Hematopoietic multipotent progenitor cell treated with erythropoietin and hydrocortisone succinate and interleukin-3 and kit ligand, for 15 days (in vitro differentiated cells): ENCODE measurements at places on chromosomes 12 and 14.

GRCh38 chr14:93893661-93894261, 33.4 kb upstream of the FAM181A start:
- no peak for DNase-seq

- no peak for DNase-seq
These were observed 77.8 kb downstream of the SMOC1 start for GRCh38 chr14:69956970-69957369.

- no peak for DNase-seq
These were observed 23.7 kb downstream of the HEBP1 start for GRCh38 chr12:12976366-12976765.

DNA sequence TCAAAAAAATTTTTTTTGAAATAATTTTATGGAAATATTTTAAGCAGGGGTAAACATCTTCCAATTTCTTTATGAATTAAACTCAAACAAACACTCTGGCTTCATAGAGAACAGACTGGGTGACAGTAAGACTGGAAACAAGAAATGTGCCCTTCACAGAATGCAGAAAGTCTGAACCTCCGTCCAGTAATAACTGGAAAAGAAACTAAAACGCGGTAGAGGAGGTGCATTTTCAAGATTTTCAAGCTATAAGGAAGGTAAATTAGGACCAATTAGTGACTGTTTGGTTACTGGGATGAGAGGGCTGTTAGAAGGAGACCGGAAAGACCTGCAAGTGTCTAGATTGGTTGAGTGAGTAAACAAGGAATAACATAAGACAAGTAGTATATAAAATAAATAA, 245.7 kb downstream of the CEP128 start:
- DNase-seq, result no peak

GRCh38 chr12:56728139-56728861, 3.2 kb upstream of the NACA start:
- DNase-seq, result no peak

DNA sequence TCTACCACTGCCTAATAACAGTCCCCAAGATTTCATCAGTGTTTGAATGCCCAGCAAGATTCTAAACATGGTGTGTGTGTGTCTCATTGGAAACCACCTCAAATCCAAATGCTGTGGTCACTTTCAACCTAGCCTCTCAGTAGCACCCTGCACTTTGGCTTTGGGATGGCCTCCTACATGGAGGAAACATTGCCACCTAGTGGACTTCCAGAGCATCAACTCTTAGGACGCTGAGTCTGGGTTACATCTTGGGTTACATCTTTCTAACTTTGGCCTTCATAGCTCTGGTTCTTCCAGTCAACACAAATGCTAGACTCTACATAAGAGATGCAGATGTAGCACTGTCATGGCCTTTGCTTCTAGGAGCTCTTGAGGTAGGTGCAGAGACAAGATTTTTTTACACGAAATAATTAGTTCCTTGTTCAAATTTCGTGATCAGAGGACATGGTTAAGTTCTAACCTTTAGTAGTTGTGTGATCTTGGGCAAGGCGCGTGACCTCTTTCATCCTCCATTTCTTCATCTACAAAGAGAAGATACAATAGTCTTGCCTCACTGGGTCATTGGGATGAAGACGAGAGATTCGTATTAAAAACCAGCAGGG, 113.5 kb upstream of the VASH1 start:
- DNase-seq, result peak; percentile 42

DNA sequence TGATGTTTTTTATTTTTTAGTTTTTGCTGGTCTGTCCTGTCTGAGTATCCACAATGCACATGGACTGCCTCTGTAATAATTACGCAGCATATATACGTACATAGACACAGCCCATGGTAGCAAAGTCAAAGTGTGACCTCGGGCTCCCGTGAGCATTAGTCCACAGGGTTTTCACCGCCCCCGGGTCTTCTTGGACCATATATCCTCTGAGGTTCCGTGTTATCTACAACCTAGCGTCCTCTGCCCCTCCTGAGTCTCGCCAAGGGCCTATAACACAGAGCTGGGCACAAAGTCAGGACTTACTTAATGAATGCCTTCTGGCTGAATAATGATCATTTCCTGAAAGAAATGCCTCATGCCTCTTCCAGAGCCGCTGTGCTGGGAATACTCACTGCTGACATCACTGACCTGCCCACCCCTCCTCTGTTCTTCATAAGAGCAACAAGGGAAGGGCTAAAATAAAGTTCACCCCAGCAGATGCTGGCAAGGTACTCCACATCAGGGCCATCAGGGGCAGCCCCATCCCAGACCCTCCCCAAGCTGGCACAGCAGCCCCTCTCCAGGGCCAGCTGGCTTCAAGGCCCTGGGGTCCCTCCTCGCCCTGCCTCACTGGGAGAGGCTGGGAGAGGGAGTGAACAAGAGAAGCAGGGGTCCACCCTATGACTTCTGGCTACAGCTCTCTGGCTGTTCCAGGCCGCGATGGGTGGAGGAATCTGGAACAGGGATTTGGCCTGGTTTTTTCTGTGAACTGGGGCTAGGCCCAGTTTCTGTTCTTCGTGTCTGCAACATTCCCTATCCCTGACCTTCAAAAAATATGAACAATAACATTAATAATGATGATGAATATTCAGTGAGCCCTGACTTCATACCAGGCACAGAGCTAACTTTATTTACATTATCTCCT, 7.9 kb downstream of the HDAC7 start:
- DNase-seq, result no peak

- DNase-seq, result no peak
These were observed 83.6 kb upstream of the DIO3 start for GRCh38 chr14:101477648-101478047.

DNA sequence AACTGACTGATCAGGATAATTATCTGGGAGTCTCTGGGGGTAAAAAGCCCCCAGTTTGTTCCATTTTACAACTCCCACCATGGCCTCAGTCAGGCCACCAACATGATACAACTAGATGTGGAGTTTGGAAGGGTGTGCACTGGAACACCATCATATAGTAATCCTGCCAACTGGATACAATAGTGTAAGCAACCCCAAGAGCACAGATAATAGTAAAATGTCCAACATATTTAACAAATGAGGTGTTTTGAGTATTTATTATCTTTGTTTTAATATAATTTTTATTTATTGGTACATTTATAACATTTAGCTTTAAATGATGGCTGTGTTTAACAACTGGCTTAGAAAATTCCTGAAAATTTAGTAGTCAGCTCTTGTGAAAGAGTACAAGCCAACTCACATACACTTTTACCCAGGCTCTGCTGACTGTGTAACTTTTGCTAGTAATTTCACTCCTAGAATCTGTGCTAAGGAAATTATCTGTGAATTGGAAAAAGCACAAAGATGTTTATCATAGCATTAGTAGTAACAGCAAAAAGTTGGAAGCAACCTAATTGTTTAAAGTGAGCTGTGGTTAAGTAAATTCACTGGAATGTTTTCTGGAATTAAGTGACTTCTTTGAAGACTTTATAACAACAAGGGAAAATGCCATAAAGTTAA, 196.8 kb downstream of the RAD51B start:
- no peak for DNase-seq

DNA sequence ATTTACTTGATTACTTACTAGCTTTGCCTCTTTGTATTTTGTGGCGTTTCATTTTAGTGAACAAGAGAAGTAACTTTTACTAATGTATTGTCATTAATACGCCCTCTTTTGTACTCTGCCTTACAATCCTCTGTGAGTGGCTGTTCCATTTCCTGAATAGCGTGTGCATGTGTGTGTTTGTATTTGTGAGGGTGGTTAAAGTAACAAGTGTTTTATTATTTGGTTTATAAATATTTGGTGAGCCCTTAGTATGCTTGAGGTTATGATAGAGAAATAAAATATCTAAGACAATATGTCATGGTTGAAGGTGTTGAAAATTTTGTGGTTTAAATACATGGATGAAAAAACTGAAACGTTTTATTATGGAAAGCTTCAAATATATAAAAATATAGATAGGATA, 71.7 kb upstream of the REP15 start:
- no peak for DNase-seq

DNA sequence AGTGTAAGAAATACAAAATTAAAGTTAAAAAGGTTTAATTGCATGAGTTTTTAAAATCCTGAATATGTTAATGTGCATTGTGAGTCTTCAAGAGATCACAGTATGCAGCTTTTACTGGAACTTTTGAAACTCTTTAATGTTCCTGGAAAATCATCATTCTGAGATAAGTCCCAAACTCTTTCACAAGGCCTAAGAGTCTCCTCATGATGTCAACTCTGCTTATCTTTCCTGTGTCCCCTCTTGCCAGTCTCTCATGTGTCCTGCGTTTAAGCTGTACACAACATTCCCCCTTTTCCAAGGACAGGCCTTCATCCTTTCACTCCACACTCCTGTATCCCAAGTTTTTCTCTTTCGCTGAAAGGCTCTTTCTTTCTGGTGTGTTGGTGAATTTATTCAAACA, 380.1 kb downstream of the SOX5 start:
- no peak for DNase-seq

DNA sequence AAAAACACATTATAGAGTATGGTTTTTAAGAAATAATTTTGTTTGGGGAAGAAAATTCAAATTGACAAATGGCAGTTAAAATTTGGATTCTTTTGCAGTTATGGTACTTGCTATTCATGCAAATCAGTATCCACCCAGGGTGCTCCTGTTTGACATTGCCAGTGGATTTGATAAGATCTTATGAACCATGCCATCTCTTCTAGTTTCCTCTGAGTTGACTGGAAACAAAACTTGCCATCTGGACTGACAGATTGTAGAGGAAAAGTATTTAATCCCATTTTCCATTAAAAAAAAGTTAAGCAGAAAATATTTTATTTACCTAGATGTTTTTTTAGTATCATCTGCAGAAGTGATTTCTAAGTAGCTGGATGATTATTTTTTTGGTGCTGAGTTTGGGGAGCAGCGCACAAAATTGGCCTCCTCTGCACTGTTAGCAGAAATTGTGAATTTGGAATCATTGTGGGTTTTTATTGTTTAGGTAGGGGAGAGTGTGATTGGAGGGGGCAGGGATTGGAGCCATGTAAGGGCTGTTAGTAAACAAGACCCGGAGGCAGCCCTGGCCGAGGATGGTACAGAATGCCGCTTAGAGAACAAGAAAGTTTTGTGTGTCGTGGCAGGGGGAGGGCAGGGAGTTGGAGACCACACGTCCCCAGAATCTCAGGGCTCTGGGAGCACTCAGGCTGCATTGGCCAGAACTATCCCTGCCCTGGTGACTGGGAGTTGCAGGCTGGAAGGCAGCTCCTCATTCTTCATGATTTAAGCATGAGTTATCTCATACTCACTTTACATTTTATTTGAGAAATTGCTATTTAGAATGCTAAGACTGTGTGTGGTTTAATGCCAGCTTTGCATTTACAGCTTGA, 56.6 kb downstream of the WDR20 start:
- DNase-seq, result no peak

DNA sequence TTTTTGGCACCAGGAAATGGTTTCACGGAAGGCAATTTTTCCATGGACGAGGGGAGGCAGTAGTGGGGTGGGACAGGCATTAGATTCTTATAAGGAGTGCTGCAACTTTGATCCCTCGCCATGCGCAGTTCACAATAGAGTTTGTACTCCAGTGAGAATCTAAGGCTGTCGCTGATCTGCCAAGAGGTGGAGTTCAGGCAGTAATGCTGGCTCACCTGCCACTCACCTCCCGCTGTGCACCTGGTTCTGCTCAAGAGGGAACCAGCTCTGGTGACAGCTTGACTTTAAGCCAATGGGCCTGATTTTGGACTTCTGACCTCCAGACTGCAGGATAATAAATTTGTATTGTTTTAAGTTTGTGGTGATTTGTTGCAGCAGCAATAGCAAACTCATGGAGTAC, 80.8 kb upstream of the TTC7B start:
- DNase-seq, result no peak

DNA sequence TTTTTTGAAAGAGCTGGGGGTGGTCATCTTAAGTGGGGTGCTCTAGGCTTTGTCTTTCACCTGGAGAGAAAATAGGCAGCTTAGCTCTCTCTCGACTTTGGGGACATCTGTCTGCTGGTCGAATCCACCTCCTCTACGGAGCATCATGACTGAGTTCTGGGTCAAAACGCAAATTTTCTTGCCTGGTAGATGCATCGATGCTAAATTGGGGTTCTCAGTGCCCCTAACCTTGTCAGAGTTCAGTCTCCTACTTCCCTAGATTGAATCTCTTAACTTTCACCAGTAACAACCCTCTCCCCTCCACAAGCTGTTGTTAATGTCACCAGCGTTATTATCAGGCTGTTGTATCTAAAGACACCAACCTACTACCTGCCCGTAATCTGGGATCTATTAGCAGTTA, 682 bp downstream of the FLRT2 start:
- no peak for DNase-seq

DNA sequence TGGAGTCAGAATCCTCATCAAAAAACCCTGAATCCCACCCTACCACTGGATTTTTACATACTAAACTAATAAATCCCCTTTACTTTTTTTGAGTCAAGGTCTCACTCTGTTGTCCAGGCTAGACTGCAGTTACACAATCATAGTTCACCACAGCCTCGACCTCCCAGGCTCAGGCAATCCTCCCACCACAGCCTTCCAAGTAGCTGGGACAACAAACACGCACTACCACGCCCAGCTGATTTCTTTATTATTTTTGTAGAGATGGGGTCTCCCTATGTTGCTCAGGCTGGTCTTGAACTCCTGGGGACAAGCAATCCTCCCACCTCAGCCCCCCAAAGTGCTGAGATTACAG, 24.3 kb downstream of the SPTSSA start:
- DNase-seq, result no peak

- DNase-seq, result no peak
These were observed 17.4 kb upstream of the KCNH3 start for GRCh38 chr12:49521389-49521788.

GRCh38 chr12:117105902-117106301, 6.7 kb upstream of the TESC start:
- DNase-seq, result no peak

- no peak for DNase-seq
These were observed 12.2 kb downstream of the MMP14 start for GRCh38 chr14:22848351-22849164.
